8988T (cell line): ENCODE measurements at places on chromosomes 4 and X.

DNA sequence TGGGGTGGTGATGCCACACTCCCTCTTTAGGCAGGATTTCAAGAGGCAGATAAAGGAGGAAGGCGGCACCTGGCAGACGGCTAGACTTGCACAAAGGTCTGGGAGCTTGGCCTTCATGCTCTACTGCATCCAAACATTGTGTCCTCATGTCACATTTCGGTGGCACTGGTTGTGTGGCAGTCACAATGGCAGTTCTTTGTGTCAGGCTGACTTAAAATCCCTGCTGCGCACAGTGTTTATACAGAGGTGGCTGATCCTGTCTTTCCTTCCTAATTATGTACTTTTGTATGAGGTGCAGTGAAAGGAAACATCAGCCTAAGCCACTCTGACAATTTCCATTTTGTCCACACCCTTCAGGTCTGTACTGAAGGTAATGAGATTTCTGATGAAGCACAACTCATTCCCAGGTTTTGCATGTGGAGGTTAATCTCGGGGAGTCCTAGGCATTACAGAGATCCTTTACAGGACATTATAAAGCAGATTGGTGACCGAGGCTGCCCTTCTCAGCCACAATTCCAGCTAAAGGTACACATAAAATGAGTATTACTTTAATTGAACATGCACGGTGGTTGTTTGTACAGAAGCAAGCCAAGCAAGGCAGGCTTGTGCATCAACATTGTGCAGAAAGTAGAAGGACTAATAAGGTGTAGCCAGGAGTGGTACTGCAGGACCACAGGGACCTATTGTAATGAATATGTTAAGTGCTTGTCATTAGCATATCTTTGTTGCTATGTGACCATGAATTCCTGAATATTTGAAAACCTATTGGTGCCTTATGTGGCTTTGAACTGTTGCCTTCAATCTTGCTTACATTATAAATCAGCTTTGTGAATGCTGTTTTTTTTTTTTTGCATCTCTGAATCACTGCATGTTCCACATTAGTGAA is 147.6 kb downstream of the STK32B start:
- no peak for DNase-seq

DNA sequence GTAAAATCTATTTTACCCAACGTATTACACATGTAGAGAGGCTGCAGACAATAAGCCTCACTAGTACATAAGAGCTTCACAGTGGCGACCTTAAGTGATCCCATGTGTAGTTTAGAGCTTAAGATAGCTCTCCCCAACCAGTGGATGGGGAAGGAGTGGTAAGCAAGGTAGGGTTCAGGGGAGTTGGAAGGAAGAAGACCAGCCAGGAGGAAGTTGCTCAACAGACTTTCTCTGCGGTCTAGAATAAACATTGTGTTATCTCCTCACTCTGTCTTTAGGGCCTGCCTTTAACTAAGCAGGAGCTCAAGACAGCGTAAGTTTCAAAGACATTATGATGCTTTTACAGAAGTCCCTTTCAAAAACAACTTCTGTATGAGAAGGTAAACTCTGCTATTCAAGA is 16.8 kb downstream of the MEPE start:
- DNase-seq, result no peak

- no peak for DNase-seq
Observed at GRCh38 chrX:39310891-39311290, 509.6 kb downstream of the MID1IP1 start.

GRCh38 chr4:28973587-28974350 is 1746.4 kb upstream of the PCDH7 start:
- DNase-seq, result no peak

- DNase-seq, result no peak
Observed at GRCh38 chr4:1940566-1940965, 68.2 kb downstream of the NELFA start.

DNA sequence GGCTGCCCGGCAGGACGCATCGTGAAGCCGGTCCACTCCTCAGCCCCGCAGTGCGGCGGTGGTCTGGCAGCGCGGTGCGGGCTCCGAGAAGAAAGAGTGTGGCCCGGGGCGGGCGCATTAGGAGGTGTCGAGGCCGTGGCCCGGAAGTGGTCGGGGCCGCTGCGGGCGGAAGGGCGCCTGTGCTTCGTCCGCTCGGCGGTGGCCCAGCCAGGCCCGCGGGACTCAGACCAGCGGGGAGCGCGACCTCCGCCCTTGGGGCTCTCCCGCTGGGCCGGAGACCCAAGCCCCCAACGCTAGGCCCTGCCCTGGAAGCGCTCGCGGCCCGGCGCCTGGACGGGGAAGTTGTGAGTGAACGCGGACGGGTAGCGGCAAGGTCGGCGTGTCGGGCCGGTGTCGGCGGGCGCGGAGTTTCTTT is 60.0 kb downstream of the HS3ST1 start:
- no peak for DNase-seq

GRCh38 chr4:2932321-2932950 is 30.8 kb downstream of the NOP14 start:
- no peak for DNase-seq

- DNase-seq, result no peak
Observed at GRCh38 chr4:11424000-11424399, 4.7 kb downstream of the HS3ST1 start.

GRCh38 chr4:17094876-17095210 is 196.4 kb upstream of the LDB2 start:
- no peak for DNase-seq

DNA sequence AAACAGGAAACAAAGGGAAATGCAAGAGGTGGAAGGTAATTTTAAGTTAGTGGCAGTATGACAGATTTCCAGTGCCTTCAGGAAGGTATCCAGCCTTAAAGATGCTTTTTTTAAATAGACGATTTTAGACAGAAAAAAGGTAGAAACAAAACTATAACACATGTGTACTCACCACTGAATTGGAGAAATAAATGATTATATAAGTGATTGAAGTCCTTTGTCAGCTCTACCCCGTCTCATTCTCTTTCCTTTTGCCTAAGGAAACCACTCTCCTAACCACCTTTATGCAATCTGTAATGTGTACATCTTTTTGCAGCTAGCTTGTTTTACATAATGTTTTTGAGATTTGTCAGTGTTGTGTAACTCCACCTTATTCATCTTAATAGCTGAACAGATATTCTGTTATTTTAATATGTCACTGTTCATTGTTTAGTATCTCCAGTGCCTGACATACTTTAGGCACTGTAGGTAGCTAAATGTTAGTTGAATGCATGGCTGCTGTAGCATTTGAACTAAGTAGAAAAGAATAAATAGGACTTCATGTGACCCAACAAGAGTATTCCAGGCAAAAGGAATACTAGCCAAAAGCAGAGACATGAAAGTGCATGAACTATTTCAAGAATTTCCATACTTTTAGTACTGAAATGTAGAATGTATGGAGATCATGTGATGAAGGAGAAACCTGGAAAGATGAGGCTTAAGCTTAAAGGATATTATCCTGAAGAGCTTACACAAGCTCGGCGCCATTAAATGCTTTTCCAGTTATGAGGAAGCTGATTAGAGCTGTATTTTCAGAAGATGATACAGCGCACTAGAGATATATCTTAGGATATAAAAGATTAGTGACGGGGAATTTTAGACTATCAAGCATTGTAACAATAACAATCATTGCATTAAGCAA is 865 bp downstream of the FAM200B start:
- no peak for DNase-seq

DNA sequence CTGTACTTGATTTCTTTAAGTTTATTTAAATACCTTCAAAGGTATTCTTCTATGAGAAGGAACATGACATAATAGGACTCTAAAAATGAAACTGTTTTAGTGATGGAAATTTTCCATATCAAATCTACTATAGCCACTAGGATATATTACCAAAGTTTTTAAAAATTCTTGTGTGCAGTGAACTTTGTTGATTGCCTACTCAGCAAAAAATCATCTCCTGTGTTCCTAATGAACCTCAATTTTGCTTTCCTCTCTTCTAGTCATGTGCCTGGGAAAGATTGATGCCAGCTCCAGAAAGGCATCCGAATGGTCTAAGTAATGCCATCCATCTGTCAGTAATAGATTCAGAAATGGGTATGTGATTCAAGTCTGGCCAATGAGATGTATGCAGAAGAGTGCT is 111.1 kb downstream of the ANXA3 start:
- DNase-seq, result no peak

DNA sequence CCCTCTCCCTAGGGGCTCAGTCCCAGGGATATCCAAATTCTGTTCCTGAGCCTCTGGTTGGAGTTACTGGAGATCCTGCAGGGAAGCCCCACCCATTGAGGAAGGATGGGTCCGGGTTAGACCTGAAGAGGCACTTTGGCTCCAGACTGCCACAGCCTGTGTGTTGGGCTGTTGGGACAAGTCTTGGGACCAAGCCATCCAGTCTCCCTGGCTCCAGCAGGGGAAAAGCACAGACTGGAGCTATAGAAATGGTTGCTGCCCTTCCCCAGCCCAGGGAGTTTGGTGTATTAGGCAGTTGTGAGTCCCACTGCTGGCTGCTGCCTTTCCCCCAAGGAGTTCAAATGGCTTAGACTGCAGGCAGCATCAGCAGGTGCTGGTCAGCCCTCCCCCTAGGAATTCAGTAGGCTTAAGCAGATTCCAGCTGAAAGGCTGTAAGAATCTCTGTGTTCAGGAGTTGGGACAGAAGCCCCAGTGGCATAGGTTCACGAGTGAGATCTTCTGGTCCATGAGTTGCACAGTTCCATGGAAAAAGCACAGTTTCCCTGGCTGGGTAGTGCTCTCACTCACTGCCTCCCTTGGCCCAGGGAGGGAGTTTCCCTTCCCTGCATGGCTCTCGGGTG is 344.0 kb upstream of the EPHA5 start:
- DNase-seq, result no peak

DNA sequence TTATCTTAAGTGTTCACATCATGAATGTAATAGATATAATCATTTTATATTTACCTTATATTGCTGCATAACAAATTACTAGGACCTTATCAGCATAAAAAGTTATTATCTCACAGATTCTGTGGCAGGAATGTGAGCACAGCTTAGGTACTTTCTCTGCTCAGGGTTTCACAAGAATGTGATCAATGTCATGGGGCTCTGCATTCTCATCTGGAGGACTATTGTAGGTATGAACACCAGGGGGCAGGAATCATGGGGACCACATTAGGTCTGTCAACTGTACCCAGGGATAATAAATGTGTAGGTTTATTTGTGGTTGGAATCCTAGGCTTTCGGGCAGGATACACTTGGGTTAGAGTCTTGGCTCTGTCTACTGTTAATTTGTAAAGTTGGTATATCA is 519.2 kb downstream of the ARAP2 start:
- no peak for DNase-seq

GRCh38 chr4:57318703-57319102 is 208.5 kb upstream of the IGFBP7 start:
- DNase-seq, result no peak

DNA sequence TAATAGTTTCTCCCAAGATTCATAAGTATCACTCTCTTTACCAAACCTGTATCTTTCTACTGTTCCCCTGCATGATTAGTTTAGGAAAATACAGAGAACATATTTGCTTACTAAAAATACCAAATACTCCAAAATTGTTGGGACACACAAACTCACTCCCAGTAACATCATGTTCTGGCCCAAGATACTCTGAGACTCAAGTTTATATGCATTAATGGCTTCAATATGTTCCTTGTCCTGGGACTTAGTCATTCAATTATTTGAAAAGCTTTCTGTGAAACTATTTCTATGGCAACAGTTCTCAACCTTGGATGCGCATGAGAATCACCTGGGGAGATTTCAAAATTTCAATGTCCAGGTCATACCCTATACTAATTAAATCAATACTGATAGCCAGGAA is 138.9 kb upstream of the PTCHD1 start:
- DNase-seq, result no peak

- no peak for DNase-seq
Observed at GRCh38 chrX:134929808-134930207, 61.0 kb upstream of the SMIM10 start.

DNA sequence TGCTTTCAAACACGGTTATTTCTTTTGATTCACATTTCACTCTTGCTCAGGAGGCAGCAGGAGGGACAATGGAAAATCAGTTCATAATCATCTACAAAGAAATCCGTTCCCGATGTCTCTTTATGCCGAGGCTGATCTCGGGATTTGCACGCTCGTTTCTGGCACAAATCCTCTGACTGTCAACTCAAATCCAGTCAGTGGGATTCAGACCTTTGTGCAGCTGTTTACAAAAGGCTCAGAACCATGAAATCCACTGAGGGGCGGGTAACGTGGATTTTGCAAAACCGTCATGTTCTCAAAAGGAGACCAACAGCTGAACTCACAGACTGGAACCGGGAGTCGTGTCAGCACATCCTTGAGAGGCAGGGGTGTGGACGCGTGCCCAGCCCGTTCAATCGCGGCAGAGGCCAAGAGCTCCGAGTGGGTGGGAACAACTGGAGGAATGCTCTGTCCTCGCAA is 46.4 kb downstream of the ACOX3 start:
- no peak for DNase-seq

- no peak for DNase-seq
Observed at GRCh38 chr4:114597410-114598115, 1.0 kb upstream of the UGT8 start.

- DNase-seq, result no peak
Observed at GRCh38 chr4:1775731-1776500, 17.2 kb upstream of the FGFR3 start.

GRCh38 chr4:187000281-187000680 is 276.6 kb upstream of the FAT1 start:
- no peak for DNase-seq

DNA sequence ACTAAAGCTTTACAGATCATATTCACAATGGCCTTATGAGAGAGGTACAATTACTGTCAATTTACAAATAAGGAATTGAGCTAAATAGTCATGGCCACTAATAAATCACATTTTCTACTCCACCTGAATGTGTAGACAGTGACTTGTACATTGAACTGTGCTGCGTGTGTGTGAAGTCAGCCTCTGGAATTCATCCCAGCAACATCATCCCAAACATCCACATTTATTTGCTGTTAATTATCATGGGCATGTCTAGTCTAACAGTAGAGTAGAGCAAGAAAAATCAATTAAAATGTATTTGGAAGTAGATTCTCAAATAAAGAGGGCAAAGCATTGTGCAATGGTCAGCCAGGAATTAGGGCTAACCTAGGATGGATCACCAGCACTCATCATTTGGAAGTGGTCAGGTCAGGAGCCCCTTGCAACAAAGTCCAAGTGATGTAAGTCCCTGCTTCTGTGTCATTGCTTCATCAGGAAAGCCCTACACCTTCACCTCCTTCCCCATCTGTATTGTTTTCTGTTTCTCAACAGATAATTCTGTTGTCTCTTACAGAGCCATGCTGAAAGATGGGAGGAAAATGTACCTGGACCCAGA is 4.8 kb upstream of the PF4V1 start:
- no peak for DNase-seq

DNA sequence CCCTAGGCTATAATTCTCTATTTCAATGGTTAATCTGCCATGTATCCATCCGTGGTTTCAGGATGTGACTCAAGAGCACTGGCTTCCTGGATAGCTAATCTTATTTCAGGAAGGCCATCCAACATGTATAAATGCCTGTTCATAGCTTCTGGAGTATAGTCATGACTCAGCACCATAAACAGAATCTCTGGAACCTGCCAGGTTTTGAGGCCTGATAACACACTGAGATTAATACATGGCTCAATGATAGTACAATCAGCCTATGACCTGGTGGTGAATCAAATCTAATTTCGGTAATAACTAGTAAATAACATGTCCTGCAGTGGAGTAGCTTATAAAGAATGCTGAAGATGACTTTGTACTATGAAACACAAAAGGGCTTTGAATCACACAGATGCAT is 5.7 kb upstream of the IL13RA2 start:
- peak; percentile 9 for DNase-seq
